NAMALWA (cell line): ENCODE measurements at places on chromosomes 1 and 21.

GRCh38 chr1:211822677-211823407, 7.7 kb downstream of the LPGAT1 start:
- no peak for DNase-seq

GRCh38 chr1:111690306-111690617, 48.9 kb downstream of the INKA2 start:
- no peak for DNase-seq

- no peak for DNase-seq
These were observed 18.0 kb upstream of the YTHDF2 start for GRCh38 chr1:28718586-28719331.

DNA sequence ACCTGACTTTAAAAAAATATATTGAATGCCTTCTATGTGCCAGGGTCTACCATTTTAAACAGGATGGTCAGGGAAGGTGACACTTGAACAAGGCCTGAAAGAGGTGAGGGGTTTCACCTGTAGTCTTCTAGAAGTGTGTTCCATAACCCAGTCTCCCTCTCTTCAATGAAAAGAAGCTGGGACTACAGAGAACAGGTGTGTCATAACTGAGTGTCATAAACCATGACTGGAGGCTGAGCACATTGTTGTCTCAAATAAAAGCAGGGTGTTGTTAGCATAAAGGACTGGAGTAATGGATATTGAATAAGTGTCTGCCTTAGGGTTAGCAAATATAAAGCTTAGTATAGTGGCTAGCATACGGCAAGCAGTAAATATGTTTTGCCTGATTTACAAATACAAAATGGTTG, 65.4 kb downstream of the SYDE2 start:
- no peak for DNase-seq

DNA sequence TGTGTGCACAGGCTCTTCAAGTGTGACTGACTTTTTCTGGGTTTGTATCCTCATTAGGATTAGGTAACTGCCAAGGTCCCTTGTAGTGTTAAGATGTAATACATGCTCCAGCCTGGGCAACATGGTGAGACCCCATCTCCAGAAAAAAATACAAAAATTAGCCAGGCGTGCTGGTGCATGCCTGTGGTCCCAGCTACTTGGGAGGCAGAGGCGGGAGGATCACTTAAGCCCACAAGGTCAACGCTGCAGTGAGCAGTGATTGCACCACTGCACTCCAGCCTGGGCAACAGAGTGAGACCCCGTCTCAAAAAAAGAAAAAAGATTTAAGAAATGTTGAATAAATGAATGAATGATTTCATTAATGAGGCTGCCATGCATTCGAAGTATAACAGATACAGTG, 15.1 kb downstream of the ZBTB17 start:
- DNase-seq: no peak

DNA sequence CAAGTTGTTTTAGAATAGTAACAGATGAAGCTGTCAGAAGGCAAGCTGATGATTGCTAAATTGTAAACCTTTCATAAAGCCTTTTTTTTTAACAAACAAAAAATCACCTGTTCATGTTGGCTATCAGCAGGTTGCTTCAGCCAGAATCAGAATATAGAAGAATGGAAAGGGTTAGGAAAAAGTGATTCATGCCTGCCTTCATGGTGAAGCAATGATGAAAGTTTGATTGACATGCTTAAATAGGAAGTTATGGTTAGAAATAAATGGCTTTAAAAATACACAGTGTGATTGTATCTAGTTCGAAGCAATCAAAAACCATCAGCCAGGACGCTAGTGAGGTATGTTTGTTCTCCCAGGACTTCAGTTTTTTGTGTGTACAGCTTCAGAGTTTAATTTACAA, 37.9 kb downstream of the GABPA start:
- DNase-seq: peak; percentile 6
